ENCODE measurements at places on chromosomes 1 and 21. TPM values are rescaled to one million over a fixed set of nuclear protein-coding genes. Genes with fewer than 3 reads are reported as not detected.

DNA sequence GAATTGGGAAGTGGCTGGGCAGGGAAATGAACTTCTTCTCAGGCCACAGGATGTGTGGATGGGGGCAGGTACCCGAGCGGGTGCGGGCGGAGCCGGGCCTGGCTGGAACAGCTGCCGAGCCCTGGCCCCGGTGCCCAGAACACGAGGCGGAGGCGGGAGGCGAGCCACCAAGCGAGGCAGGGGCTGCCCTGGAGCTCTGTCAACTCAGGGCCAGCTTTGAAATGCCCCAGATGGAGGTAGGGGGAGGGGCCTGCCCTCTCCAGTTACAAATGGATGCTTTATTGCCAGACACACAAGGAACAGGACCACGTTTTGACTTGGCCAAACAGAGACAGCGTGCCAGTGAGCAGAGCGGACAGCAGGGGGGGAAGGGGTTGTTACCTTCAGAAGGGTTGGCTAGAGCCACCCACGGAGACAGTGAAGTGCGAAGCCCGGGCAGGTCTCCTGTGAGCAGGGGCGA lies 240.4 kb downstream of the SDCCAG8 start:
- no peak for DNase-seq

- no peak for DNase-seq
Measured at GRCh38 chr1:9093581-9093980, 24.1 kb upstream of the SLC2A5 start.

GRCh38 chr1:209168204-209168603 lies 415.3 kb upstream of the CAMK1G start:
- no peak for DNase-seq

GRCh38 chr1:72365693-72366092 lies 83.4 kb upstream of the NEGR1 start:
- DNase-seq: no peak

GRCh38 chr1:163701783-163702374 lies 380.1 kb downstream of the NUF2 start:
- no peak for DNase-seq

DNA sequence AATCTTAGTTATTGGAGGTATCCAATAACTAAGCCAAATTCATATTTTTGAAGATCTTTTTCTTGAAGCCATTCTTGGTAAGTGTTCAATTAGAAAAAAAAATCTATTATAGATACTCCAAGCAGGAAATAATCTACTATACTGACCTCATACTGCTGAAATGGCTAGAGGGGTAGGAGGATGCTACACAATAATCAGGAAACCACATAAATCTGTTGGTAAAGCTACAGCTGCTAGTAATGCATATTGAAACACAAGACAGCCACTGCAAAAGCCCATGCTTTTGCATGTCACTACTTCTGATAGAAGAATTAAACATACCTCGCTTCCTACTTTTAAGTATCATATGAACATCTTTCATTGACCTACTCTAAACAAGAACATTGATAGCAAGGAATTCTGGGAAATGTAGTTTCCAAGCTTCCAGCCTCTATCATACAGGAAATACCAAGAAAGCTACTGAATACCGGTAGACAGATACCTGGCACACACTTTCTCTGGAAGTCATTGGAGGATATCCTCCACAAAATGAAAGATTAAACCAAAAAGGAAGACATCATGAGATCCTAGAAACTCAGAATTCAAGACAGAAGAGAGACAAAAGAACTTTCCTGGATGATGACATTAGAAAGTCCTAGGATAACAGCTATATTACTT lies 103.0 kb upstream of the VAV3 start:
- no peak for DNase-seq

DNA sequence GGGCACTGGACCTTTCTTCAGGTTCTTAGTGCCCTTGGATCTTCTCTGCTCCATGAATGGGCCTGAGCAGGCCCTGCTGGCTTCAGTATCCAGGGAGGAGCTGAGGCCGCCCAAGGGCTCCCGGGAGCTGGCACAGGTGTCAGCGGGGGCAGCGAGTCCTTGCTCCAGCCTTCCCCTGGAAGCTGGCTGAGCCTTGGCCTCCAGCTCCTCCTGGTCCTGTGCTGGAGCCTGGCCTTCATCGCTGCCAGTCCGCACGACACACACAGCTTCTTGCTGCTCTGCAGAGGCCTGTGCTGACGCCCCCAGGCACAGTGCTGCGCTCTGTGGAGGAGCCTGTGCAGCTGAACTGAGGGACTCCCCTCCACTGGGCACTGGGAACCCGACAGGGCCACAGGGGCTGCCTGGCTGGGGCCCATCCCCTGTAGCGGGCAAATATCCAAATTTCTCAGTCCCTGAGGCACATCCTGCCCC lies 1.7 kb downstream of the SPOCD1 start:
- DNase-seq: no peak

DNA sequence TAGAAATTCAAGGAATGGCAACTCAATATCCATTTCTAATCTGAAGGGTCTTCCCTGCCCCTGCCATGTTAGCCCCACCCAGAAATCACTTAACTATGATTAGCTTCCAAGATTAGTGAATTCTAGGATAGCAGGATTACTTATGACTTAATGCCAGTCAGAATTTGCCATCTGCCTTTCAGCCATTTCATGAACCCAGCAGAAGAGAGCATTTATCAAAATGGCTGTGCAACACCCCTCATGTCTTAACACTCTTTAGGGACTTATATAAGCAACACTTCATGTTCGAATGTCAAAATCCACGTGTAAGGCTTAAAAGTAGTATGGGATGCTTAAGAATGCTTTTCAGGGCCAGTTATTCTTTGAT lies 288.5 kb downstream of the NFIA start:
- no peak for DNase-seq

- no peak for DNase-seq
Measured at GRCh38 chr1:34057347-34058130, 107.5 kb downstream of the CSMD2 start.

DNA sequence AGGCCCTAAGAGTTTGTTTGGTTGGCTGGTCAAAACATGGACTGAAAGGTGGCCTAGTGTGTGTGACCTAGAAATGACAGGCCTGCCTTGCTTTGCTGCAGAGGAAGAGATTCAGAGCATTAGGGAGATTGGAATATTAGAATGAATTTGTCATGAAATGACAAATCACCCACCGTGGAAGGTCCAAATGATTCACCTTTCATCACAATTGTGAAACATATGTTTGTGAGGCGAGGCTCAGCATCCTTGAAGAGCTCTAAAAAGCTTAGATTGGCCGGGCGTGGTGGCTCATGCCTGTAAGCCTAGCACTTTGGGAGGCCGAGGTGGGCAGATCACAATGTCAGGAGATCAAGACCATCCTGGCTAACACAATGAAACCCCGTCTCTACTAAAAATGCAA lies 5.5 kb downstream of the LCE1B start:
- DNase-seq: no peak

DNA sequence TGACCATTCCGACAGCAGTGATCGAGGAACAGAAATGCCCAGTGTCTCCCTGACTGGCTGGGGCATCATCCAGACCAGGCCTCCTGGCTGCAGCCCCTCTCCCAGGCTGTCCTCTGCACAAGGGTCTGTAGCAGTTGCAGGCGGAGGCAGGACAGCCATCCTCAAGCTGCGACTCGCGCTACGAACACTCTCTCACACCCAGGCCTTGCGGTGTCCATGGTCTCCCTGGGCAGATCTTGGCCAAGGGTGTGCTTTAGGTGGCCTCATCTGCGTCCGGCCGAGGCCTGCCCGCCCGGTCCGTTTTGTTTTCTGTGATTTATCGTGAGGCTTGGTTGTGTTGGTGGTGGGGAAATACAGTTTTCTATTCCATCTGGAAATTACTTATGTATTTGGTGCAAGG lies 15.7 kb downstream of the FTCD start:
- no peak for DNase-seq

DNA sequence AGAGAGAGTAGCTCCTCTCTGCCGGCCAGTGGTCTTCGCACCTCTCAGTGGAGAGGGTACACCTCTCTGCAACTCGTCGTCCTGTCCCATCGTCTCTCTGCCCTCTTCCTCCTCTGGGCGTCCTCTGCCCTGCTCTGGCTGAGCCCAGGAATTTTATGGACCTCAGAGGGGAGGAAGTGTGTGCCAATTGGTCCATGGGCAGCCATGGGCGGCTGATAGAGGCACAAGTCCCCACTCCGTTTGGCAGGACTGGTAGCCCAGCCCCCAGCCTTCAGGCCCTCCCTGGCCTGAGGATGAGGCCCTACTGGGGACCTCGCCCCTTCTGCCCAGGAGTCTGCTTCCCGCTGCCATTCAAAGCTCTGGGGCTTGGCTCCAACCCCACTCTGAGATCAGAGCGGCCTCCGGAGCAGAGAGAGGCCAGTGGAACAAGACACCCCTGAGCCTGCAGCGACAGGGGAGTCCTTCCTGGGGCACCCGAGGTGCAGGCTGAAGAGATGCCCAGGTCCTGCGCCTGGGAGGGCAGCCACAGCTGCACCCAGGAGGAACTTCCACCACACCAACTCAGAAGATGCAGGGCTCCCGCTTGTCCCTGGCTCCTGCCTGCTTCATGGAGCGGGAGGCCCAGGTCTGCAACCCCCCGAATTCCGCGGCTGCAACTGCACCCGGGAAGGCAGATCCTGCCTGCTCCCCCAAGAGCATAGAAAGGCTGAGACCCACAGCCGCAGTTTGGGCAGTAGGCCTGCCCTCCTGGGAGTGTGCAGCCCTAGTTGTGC lies 659.9 kb downstream of the KCNT2 start:
- no peak for DNase-seq

DNA sequence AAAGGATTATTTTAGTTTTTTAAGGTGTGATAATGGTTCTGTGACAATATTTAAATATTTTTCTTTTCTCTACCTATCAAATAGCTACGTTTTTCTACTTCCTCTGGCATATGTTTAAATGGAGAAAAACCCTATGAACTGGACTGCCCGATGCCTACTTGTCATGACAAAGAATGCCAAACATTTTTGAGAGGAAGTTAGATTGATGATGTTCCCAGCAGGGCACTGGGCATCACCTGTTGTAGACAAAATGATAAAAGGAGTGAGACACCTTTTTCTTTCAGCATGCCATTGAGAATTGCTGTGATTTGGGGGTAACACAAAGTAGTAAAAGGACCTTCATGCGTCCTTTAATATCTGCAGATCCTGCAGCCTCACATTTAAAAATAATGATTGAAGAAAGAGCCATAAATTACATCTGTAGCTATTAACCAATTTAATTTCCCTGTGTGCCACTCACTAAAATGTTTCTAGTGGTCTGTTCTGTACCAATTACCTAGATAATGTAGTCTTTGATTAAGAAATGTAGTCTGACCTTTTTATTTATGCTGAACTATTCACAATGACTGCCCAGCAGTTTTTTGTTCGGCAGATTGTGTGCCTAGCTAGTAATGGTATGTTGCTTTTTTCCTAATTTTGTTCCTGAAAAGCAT lies 47.6 kb downstream of the RPL5 start:
- DNase-seq: no peak

- DNase-seq: no peak
Measured at GRCh38 chr1:101363891-101364318, 127.1 kb downstream of the S1PR1 start.

- no peak for DNase-seq
Measured at GRCh38 chr1:172928412-172928811, 122.3 kb downstream of the TNFSF18 start.

- DNase-seq: no peak
Measured at GRCh38 chr1:116179964-116180363, 68.8 kb downstream of the MAB21L3 start.

GRCh38 chr1:30413111-30413440 lies 310.3 kb downstream of the MATN1 start:
- no peak for DNase-seq

- no peak for DNase-seq
Measured at GRCh38 chr1:4848431-4848830, 194.0 kb downstream of the AJAP1 start.

GRCh38 chr1:107788206-107789202 lies 176.5 kb downstream of the VAV3 start:
- DNase-seq: no peak

DNA sequence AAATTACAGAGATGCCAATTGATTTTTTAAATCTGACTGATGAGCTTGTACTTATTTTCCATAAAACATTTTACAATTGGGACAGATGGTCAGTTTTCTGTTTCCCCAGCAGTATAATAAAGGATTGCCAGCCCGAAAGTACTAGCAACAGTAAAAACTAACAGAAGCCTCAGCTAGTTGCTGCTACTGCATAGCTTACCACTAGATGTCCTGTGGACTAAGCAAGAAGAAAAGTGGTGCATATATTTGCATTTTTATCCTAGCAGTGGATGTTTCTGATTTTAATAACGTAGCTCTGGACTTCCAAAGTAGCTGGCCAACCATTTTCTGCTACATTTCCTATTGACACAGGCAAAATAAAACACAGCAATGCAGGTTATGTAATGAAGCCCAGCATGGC lies 241.5 kb downstream of the BARHL2 start:
- no peak for DNase-seq

Gene SMCP
- total RNA-seq: not detected

Gene KRTAP21-3
- total RNA-seq: not detected

Gene SIM2
- not detected for total RNA-seq

Gene SLC9A1
- 18.3 TPM for total RNA-seq

Gene S100A11
- 7.8 TPM for total RNA-seq

Gene SWT1
- total RNA-seq: 3.9 TPM

Data from CD8-positive, alpha-beta T cell (primary cell).